ENCODE measurements at places on chromosomes 6 and 20. TPM values are rescaled to one million over a fixed set of nuclear protein-coding genes. Genes with fewer than 3 reads are reported as not detected.

RIN2 gene
- 36.1 TPM for total RNA-seq

RBM24 gene
- 1.5 TPM for total RNA-seq

GRCh38 chr6:41430875-41431274, 95.5 kb downstream of the NCR2 start:
- no peaks in the 10 kb centered on the region for H3K27me3 ChIP-seq
- H3K4me3 ChIP-seq, result no peak overlapping the region
- no peaks in the 10 kb centered on the region for H3K36me3 ChIP-seq
- H3K27ac ChIP-seq, result no peak overlapping the region
- H3K4me1 ChIP-seq, result peaks cover 13% of the 10 kb centered on the region
- no peak for DNase-seq

GRCh38 chr6:51466427-51466826, 621.0 kb downstream of the PKHD1 start:
- no peaks in the 10 kb centered on the region for H3K27me3 ChIP-seq
- no peaks in the 10 kb centered on the region for H3K36me3 ChIP-seq
- DNase-seq, result no peak
- peaks cover 17% of the 10 kb centered on the region for H3K4me1 ChIP-seq

GRCh38 chr20:32285082-32285620, 7.7 kb downstream of the KIF3B start:
- H3K27ac ChIP-seq, result peak overlapping the region; percentile 31
- peaks cover 6% of the 10 kb centered on the region for H3K36me3 ChIP-seq
- H3K4me3 ChIP-seq, result no peak overlapping the region
- H3K27me3 ChIP-seq, result no peaks in the 10 kb centered on the region

DNA sequence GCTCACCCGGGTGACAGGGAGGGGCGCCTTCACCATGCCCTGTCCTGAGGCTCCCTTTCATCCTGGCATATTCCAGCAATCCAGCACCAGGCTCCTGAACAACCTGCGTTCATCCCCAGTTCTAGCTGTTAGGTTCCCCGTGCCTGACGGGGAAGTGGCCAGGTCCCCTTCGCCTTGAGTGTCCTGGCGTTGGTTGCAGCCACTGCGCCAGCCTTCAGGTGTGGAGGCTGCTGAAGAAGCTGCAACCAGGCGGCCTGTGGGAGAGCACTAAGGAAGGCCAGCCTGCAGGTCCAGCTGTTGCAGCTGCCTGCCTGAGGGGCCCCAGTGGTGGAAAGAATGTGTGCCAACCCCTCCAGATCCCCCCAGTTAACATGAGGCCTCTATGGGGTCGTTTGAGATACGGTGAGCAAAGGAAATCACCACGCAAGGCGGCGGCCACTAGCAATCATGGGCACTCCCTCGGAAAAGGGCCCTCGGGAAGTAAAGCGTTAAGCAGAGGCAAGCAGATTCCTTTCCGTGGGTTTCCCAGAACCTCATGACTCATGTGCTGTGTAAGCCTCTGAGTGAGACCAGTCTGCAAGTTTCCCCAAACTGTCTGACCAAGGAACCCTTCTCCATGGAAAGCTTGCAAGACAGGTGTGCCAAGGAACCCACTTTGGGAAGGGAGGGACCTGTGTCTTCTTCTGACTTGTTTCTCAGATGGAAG, 320.8 kb downstream of the TAF4 start:
- no peak overlapping the region for H3K27ac ChIP-seq
- DNase-seq, result no peak
- H3K27me3 ChIP-seq, result peaks cover 5% of the 10 kb centered on the region
- H3K4me1 ChIP-seq, result peaks cover 1% of the 10 kb centered on the region
- no peak overlapping the region for H3K4me3 ChIP-seq
- no peaks in the 10 kb centered on the region for H3K36me3 ChIP-seq

DNA sequence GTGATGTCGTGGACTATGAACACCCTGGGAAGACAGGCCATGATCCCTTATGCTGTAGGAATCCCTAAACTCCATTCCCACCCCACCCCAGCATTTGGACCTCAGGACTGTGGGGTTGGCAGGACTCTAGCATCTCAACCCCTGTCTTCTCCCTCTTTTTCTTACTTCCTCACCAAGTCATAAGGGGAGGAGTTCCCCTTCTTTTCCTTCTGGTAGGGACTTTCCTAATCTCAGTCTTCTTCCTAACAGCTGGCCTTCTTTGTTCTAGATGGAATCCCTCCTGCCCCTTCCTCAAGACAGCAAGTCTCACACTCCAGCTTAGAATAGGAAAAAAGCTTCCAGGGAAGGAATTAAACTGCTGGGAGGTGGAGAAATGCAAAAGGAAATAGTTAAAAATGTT, 2.3 kb upstream of the SIRPB2 start:
- no peak overlapping the region for H3K27ac ChIP-seq
- H3K36me3 ChIP-seq, result peaks cover 2% of the 10 kb centered on the region
- H3K27me3 ChIP-seq, result peaks cover 24% of the 10 kb centered on the region
- H3K4me1 ChIP-seq, result no peaks in the 10 kb centered on the region
- no peak for DNase-seq

DNA sequence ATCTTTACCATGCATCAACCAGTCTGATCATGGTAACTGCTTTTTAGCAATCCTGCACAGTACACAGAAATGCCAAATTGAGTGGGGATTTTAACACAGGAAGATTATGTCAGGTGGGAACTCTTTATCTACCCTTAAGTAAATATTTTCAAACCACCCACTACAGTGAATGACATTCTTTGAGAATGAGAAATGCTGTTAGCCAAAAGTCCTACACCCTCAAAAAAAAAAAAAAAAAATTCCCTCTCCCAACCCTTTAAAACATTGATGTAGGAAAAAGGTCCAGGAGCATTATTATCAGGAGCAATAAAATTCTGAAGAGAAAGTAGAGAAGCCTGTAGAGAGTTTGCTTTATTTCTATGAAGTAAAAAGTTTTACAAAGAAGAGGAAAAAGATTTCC, 307.2 kb upstream of the THEMIS start:
- H3K4me3 ChIP-seq, result no peak overlapping the region
- DNase-seq, result no peak
- H3K27me3 ChIP-seq, result no peaks in the 10 kb centered on the region

GRCh38 chr6:96947055-96947454, 22.5 kb downstream of the KLHL32 start:
- no peaks in the 10 kb centered on the region for H3K27me3 ChIP-seq
- no peak overlapping the region for H3K27ac ChIP-seq
- DNase-seq, result no peak

GRCh38 chr6:273551-274058, 18.7 kb upstream of the DUSP22 start:
- no peaks in the 10 kb centered on the region for H3K4me1 ChIP-seq
- H3K4me3 ChIP-seq, result no peak overlapping the region
- H3K36me3 ChIP-seq, result no peaks in the 10 kb centered on the region
- H3K27me3 ChIP-seq, result peaks cover 8% of the 10 kb centered on the region
